Uterus (tissue), 4 donors: ENCODE measurements at places on chromosomes 1 and 21. TPM values are rescaled to one million over a fixed set of nuclear protein-coding genes. Genes with fewer than 3 reads are reported as not detected.

CSMD2 gene
- total RNA-seq = not detected

TRAF3IP3 gene
- total RNA-seq = 3.2 TPM

C1orf56 gene
- 5.1 TPM for total RNA-seq

KRTAP26-1 gene
- not detected for total RNA-seq

NHLH1 gene
- total RNA-seq = not detected

NBPF1 gene
- total RNA-seq = 39.7 TPM

TFF3 gene
- total RNA-seq = 49.7 TPM

WNT2B gene
- 0.59 TPM for total RNA-seq

- H3K4me3 ChIP-seq = no peak overlapping the region
- H3K4me1 ChIP-seq = no peaks in the 10 kb centered on the region
- no peak overlapping the region for H3K27ac ChIP-seq
- DNase-seq = no peak
These were observed 21.6 kb downstream of the RPS27 start for GRCh38 chr1:154012129-154012528.

PLA2G2F gene
- not detected for total RNA-seq

FAM78B gene
- total RNA-seq = 3.3 TPM

DNA sequence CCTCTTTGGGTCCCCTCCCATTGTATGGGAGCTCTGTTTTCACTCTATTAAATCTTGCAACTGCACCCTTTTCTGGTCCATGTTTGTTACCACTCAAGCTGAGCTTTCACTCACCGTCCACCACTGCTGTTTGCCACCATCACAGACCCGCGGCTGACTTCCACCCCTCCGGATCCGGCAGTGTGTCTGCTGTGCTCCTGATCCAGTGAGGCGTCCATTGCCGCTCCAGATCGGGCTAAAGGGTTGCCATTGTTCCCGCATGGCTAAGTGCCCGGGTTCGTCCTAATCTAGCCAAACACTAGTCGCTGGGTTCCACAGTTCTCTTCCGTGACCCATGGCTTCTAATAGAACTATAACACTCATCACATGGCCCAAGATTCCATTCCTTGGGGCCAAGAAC is 157.2 kb downstream of the SEC16B start:
- no peaks in the 10 kb centered on the region for H3K36me3 ChIP-seq
- H3K4me3 ChIP-seq = no peak overlapping the region

DNA sequence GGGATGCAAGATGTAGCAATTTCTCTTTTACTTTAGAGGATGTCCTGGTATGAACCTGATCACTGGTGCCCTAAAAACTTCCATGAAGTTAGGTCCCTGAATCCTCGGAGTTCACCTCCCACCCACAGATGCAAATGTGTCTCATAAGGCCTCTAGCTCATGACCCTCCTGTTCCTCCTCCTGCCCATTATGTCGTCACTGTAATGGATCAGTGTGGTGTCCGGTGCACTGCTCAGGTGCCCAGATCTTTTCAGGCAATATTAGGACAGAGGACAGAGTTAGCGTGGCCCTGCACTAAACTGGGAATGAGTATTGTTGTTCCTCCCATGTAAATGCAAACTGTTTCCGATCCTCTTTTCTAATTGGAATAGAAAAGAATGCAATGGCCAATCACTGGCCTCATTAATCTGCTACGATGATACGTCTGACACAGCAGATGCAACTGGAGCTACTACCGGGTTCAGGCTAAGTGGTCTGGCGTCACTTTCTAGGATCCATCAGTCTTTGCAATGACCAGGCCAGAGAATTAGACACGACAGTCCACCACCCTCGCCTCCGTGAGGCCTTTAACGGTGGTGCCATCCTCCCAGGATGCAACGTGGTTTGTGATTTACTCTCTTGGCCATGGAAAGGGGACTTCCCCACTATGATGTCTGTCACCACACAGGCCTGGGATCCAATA is 3.4 kb upstream of the COL6A2 start:
- no peak overlapping the region for H3K4me3 ChIP-seq
- no peaks in the 10 kb centered on the region for H3K36me3 ChIP-seq
- peaks cover 18% of the 10 kb centered on the region for H3K4me1 ChIP-seq
- no peaks in the 10 kb centered on the region for H3K27me3 ChIP-seq
- DNase-seq = no peak
- peak overlapping the region; percentile 99 for H3K27ac ChIP-seq

- no peaks in the 10 kb centered on the region for H3K27me3 ChIP-seq
- no peak for DNase-seq
- H3K36me3 ChIP-seq = no peaks in the 10 kb centered on the region
These were observed 509 bp downstream of the PIK3R3 start for GRCh38 chr1:46131712-46132528.

CHIA gene
- total RNA-seq = not detected

- no peak for DNase-seq
- no peak overlapping the region for H3K27ac ChIP-seq
- no peak overlapping the region for H3K4me3 ChIP-seq
- no peaks in the 10 kb centered on the region for H3K36me3 ChIP-seq
These were observed 29.3 kb upstream of the USP1 start for GRCh38 chr1:62407398-62408009.

GRCh38 chr1:36834586-36834985 is 199.7 kb downstream of the GRIK3 start:
- H3K36me3 ChIP-seq = no peaks in the 10 kb centered on the region
- H3K27me3 ChIP-seq = no peaks in the 10 kb centered on the region
- DNase-seq = no peak
- no peaks in the 10 kb centered on the region for H3K4me1 ChIP-seq
- H3K4me3 ChIP-seq = no peak overlapping the region
- H3K27ac ChIP-seq = no peak overlapping the region

GRCh38 chr1:6743189-6744101 is 41.8 kb upstream of the CAMTA1 start:
- H3K36me3 ChIP-seq = no peaks in the 10 kb centered on the region
- H3K27ac ChIP-seq = peak overlapping the region; percentile 89
- H3K4me1 ChIP-seq = peaks cover 5% of the 10 kb centered on the region
- no peaks in the 10 kb centered on the region for H3K27me3 ChIP-seq
- peak; percentile 62 for DNase-seq

DIO1 gene
- not detected for total RNA-seq

GRCh38 chr1:99655376-99655775 is 9.5 kb downstream of the PALMD start:
- H3K4me3 ChIP-seq = no peak overlapping the region
- no peaks in the 10 kb centered on the region for H3K27me3 ChIP-seq
- no peak for DNase-seq
- no peaks in the 10 kb centered on the region for H3K4me1 ChIP-seq

DNA sequence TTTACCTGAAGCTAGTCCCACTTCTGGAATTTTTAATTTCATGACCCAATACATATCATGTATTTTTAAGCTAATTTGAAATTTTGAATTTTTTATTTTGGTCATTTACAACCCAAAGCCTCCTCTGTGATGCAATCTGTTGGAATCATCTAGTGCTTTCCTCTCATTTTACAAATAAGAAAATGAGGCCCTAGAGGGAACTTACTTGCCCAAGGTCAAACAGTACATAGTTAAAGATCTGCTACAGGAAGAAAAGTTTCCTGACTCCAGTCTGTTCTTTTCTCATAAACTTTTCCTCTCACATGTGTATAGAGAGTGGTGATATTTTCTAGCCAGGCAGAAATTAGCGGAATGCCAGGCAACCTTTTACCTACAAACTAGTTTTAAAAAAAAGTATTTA is 59.3 kb upstream of the DPT start:
- no peak for DNase-seq
- H3K4me3 ChIP-seq = no peak overlapping the region
- H3K36me3 ChIP-seq = no peaks in the 10 kb centered on the region

DNA sequence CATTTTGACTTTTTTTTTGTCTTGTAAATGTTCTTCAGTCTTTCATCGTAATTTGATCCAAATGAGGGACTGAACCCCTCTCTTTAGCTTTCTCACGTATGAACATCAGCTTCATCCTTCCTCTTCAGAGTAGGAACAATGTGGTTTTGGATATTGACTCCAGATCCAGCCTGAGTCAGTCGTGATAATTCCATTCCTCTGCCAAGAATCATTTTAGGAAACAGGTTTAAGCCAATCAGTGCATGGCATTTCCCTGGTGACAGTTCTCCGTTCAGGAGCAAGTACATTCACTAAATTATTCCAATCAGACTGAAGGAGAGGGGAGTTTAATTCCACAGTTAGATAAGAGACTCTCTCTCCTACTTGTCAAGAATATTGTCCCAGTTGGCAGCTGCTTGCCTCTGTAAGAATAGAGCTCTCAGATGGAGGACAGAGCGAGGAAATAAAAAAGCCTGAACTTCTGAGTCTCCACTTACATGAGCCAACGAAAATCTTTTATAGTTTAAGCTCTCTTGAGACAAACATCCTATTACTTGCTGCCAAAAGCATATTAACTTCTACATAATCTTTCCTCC is 18.6 kb downstream of the RHOU start:
- H3K27me3 ChIP-seq = no peaks in the 10 kb centered on the region
- H3K4me1 ChIP-seq = no peaks in the 10 kb centered on the region
- no peaks in the 10 kb centered on the region for H3K36me3 ChIP-seq
- no peak for DNase-seq
- no peak overlapping the region for H3K27ac ChIP-seq

DNA sequence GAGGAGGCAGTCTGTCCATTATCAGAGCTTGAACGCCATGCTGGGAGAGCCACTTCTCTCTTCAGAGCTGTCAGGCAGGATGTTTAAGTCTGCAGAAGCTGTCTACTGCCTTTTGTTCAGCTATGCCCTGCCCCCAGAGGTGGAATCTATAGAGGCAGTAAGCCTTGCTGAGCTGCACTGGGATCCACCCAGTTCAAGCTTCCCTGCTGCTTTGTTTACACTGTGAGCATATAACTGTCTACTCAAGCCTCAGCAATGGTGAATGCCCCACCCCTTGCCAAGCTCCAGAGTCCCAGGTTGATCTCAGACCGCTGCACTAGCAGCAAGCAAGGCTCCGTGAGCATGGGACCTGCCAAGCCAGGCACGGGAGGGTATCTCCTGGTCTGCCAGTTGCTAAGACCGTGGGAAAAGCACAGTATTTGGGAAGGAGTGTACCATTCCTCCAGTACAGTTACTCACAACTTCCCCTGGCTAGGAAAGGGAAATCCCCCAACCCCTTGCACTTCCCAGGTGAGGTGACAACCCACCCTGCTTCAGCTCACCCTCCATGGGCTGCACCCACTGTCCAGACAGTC is 32.5 kb downstream of the RGS13 start:
- H3K27ac ChIP-seq = no peak overlapping the region
- H3K4me3 ChIP-seq = no peak overlapping the region
- no peaks in the 10 kb centered on the region for H3K27me3 ChIP-seq

DNA sequence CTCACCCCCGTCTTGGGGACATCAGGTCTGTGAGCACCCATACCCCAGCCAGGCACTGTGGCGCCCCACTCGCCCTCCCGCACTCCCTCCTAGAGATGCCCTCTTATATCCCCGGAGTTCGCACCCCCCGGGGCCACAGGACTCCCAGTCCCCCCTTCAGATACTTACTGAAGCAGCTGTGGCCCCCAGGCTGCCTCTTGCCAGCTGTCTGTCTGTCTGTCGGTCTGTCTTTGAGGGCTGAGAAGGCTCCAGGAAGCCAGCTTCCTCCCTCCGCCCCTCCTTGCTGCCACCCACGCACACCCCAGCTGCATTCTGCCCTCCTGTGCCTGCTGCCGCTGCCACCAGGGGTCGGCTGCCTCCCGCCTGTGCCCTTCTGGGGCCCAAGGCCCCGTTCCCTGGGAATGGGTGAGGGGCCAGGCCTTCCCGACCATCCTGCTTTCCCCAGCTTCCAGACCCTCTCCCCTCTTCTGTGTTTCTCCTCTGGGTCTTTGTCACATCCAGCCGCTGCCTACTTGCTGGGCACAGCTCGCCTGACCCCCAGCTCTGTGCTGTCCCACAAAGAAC is at the start of gene PTPN7:
TSS of gene PTPN7 (minus strand) at position 226 of the 564 bp plus-strand sequence. CDS start 1,200 bp downstream, outside the sequence.
- H3K27ac ChIP-seq = no peak within 1 kb of the TSS
- H3K36me3 ChIP-seq = no peaks in the 10 kb centered on the region
- no peaks in the 10 kb centered on the region for H3K4me1 ChIP-seq
- H3K4me3 ChIP-seq = no peak within 1 kb of the TSS
- no peak for DNase-seq
- no peaks in the 10 kb centered on the region for H3K27me3 ChIP-seq

DNA sequence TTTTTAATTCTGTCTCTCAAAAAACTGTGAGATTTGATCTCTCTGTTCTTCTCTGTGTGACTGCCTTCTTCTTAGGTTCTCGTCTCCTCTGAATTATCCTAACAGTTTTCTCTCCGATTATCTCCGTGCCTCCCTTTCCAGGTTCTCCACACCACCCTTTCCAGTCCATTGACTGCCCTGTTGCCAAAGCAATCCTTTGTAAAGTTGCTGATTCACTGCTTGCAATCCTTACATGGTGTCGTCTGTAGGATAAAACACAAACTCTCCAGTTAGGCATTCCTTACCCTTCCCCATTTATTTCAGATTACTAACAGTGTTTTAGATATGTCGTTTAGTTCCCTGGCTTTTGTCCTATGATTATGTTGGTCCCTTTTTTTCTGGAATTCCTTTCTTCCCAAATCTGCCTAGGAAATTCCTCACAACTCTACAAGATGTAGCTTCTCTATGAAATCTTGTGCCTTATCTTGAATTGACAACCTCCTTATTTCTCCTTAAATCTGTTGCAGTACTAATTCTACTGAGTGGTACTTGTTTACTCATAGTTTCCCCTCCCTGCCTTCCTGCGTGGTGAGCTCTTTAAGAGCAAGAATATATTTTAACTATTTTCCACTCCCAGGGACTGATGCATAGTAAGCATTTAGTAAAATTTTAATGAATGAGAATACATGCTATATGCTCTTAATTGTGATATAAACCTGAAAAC is 22.3 kb downstream of the RCOR3 start:
- no peaks in the 10 kb centered on the region for H3K36me3 ChIP-seq
- no peak overlapping the region for H3K27ac ChIP-seq
- no peaks in the 10 kb centered on the region for H3K27me3 ChIP-seq
- no peak for DNase-seq

- no peak overlapping the region for H3K27ac ChIP-seq
- H3K27me3 ChIP-seq = no peaks in the 10 kb centered on the region
- no peaks in the 10 kb centered on the region for H3K36me3 ChIP-seq
- no peak overlapping the region for H3K4me3 ChIP-seq
These were observed 5.8 kb upstream of the CD46 start for GRCh38 chr1:207745839-207746767.
